ENCODE measurements at places on chromosomes 7 and 10.

- DNase-seq = no peak
Measured at GRCh38 chr10:34816501-34817002, 1.5 kb upstream of the PARD3 start.

DNA sequence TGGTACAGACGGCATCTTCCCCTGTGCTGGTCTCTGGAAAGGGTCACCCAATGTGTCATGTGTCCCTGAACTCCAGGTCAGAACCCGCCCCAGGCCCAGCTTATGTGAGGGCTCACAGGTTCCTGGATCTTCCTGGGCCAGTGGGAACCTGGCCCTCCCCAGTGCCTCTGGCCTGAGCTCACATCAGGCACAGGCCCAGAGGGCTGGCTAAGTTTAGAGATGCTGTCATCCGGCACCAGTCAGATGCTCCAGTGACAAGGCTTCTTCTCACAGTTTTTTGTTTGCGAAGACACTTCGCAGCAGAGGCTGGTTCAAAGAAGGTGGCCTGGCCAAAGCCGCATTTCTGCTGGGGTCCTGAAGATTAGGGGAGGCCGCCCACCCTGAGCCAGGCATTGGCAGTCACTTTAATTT, 11.8 kb downstream of the CAMK2B start:
- DNase-seq = no peak

DNA sequence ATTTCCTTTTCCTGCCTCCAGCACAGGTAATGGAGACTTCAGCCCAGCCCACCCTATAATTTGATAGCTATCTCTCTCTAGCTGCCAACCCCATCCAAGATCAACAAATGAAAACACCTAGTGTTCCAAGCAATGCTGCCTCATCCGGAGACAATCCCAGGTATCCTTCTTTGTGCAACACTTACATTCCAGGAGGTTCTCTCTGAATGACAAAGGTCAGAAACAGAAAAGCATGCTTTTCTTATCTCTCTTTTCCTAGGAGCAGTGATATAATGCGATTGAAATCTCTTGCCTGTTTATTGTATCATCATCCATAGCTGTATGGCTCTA, 699.3 kb downstream of the INHBA start:
- DNase-seq = no peak

DNA sequence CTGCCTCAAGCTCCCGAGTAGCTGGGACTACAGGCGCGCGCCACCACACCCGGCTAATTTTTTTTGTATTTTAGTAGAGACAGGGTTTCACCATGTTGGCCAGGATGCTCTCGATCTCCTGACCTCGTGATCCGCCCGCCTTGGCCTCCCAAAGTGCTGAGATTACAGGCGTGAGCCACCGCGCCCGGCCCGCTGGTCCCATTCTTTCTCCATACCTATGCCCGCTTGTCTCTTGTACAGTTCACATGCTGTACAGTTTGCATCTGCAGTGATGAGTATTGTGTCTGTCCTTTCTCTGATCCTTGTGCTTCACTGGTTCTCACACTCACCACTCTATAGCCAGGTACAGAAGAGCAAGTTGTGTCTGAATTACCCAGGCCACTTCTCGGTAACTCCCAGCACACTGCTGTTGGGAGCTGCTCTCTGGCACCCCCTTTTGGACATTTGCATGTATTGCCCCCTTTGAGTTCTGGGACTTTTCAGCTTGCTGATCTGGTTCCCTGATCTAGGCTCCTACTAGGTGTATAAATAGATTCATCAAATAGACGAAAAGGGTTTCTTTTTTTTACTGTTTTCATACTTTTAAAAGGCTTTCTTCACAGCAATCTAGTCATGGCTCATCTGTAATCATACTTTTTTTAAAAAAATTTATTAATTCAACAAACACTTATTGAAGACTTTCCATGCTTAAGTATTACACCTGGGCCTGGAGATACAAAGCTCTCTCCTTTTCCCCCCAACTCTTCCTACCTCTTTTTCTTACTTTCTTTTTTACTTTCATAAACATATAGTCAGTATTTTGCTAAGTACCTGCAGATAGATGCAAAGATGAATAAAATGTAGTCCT, 53.5 kb downstream of the AOAH start:
- peak; percentile 70 for DNase-seq

DNA sequence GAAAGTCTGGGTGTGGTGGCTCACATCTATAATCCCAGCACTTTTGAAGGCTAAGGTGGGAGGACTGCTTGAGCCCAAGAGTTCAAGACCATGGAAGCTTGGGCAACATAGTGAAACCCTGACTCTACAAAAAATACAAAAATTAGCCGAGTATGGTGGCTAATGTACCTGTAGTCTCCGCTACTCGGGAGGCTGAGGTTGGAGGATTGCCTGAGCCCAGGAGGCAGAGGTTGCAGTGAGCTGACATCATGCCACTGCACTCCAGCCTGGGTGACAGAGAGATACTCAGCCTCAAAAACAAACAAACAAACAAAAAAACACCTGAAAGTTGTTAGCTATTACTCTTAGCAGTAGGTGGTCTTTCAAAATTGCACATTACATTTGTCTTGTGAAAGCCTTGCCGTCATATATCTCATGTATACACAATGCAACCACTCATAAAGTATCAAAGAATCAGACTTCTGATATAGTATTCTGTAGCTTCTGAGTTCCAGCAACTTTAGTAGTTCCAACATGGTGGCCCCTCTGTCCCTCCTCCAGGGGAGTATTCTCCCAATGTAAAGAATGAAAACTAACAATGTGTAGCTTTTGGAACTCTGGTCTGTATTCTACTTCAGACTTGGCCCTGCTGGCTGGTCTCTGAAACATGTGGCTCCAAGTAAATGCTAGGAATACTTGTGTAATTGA, 101.5 kb downstream of the ZNF92 start:
- DNase-seq = no peak

DNA sequence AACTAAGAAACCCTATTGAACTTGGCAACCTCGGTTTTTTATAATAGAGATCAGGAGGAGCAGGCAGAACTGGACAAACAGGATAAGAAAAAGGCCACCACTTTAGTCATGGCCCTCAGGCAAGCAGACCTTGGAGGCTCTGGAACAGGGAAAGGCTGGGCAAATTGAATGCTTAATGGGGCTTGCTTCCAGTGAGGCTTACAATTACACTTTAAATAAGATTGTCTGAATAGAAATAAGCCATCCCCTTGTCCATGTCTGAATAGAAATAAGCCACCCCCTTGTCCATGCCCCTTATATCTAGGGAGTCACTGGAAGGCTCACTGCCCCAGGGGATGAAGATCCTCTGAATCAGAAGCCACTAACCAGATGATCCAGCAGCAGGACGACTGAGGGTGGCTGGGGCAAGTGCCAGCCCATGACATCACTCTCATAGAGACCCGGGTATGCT, 40.6 kb downstream of the AKR1B15 start:
- no peak for DNase-seq

DNA sequence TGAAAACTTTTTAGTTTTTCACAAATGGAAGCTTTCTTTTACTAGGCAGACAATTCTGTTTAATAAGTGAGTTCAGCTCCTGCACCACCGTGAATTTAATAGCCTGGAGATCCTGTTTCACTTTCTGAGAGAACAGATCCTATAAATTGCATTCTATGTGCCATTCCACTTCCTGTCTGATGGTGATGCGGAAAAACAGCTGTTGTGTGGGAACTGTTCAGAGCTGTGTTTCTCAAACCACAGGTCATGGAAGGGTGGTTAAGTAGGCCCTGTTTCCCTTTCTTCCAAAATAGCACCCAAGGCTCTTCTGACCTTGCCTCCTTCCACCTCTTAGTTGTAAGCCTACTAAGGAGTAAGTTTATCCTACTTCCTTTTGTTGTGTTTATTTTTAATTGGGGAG, 97.2 kb upstream of the DKK1 start:
- no peak for DNase-seq

DNA sequence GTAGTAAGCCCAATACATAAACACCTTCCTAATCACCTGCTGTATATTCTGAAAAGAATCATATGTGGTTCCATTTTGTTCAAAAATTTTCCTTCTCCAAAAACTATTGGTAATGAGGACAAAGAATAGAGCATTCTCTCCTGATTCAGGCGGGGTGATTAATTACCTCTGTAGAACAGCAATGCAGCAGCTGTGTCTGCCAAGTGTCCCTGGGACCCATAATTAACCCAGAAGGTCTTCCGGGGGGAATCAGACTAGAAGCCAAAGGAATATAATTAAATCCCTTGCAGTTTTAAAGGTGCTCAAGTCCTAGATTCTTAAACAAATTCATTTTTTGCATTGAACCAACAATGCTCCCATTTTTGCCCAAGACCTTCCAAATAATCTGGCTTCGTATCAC, 60.3 kb upstream of the ABLIM1 start:
- no peak for DNase-seq

- no peak for DNase-seq
Measured at GRCh38 chr10:78491812-78492211, 458.1 kb downstream of the RPS24 start.

DNA sequence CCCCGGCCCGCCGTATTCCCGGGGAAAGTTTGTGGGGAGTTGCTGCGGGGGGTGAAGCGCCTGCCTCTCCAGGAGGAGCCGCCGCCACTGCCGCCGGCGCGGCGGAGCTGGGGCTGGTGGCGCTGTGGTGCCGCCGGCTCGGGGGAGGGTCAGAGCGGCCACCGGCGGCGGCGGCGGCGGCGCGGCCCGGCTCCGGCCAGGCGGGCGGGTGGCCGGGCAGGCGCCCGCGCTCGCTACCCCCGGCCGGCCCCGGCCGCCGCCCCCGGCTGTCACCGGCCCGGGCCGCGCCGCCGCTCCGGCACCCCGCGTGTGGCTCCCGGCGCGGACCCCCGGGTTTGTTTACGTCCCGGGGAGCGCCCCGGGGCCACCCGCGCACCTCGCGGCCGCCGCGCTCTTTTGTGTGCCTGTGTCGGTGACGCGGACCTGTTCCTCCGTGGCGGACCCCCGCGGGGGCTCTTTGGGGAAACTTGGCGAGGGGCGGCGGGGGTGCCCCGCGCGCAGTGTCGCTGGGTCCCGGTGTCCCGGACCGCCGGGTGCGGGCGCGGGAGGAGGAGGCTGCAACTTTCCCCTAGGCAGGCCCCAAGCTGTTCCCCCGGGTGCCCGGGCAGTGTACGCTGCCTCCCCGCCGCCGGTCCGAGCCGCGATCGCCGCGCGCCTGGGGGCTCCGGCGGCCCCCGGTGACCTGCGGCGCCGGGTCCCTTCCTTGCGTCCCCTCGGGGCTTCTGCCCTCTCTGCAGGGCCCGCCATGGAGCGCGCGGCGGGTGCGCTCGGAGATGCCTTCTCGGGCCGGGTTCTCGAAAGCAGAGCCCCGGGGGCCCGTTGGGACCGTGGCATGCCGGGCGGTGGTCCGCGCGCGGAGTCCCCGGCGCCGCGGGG, 593 bp upstream of the CUX1 start:
- peak; percentile 27 for DNase-seq

DNA sequence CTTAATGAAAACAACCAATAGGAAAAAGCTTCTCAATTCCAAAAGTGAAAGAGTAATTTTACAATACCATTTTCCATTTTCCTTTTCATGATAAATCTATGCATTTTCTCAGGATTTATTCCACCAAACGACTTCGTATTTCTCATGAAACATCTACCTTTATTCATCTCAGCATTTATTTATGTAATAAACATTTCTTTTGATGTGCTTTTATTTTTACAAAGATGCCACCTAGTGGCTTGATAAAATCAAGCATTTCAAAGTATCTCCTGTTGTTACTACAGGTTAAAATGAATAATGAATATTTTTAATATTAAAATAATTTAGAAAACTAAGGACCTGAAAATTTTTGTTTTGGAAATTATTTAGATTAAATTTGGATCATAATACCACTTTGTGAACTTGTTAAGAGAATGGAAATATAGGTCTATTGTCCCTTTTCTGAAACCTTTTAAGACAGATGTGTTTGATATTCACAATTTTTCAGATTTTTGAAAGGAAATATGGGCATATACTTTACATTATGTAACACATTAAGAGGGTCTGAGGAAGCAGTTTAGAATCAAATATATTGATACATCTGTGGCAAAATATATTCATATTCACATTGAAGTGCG, 2.7 kb upstream of the IQUB start:
- DNase-seq = peak; percentile 4

- DNase-seq = no peak
Measured at GRCh38 chr7:124462249-124462648, 303.3 kb downstream of the GPR37 start.

DNA sequence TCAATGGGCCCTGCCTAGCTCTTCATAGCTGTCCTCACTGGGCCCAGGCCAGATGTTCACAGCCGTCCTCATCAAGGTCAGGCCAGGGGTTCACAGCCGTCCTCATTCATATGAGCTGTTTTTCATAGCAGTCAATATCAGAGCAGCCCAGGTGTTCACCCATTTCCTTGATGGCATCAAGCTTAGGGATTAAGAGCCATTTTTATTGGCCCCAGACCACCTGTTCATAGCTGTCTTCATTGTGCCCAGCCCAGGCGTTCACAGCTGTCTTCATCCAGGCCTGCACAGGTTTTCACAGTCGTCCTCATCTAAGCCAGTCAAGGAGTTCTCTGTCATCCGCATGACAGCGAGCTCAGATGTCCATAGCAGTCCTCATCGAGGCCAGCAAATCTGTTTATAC, 9.4 kb downstream of the FRG2B start:
- DNase-seq = no peak

- no peak for DNase-seq
Measured at GRCh38 chr7:131364767-131365344, 37.2 kb downstream of the MKLN1 start.

DNA sequence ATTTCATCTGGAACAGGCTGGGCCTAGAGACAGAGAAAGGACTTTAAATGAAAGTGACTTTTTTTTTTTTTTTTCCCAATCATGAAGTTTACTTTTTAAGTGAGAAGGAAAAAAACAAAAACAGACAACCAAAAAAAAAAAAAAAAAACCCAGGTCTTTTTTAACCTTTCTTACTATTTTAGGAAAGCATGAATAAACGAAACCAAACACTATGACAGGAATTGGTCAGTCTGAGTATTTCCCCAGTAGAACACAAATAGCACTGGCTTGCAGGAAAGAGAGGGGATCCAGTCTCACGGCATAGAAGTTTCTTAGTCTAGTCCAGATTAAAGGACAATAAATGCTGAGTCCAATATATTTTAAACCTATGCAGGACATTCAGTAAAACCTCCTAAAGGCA, 180.5 kb upstream of the CCDC6 start:
- DNase-seq = no peak

DNA sequence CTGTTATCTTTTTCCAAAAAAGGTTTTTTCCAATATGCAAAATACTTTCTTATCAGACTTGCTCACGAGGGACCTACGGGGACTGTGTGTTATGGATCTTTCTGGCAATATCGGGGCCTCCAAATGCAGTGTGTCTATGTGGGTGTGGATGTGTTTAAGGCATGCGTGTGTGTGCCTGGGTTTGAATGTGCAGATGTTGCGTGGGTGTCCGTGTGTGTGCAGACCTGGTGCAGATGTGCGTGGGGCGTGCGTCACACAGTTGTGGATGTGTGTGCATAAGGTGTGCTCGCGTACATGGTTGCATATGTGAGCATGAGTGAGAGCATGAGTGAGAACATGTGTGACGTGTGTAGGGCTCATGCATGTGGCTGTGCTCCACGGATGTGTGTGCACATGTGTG, 19.7 kb downstream of the NKX6-2 start:
- DNase-seq = no peak

DNA sequence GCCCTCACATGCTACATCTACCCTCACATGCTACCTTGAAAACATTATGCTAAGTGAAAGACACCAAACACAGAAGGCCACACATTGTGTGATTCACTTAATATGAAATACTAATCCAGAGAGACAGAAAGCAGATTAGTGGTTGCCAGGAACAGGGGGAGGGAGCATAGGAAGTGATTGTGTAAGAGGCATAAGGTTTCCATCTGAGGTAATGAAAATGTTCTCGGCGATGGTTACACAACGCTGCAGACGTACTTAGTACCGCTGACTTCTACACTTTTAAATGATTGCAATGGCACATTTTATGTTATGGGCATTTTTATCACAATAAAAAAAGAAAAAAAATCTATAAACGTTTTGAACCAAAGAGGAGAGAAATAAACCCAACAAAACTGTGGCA, 742.3 kb downstream of the TYW1 start:
- DNase-seq = no peak

Measured in NCI-H345 (cell line).